ENCODE measurements at places on chromosomes 11 and 22.

DNA sequence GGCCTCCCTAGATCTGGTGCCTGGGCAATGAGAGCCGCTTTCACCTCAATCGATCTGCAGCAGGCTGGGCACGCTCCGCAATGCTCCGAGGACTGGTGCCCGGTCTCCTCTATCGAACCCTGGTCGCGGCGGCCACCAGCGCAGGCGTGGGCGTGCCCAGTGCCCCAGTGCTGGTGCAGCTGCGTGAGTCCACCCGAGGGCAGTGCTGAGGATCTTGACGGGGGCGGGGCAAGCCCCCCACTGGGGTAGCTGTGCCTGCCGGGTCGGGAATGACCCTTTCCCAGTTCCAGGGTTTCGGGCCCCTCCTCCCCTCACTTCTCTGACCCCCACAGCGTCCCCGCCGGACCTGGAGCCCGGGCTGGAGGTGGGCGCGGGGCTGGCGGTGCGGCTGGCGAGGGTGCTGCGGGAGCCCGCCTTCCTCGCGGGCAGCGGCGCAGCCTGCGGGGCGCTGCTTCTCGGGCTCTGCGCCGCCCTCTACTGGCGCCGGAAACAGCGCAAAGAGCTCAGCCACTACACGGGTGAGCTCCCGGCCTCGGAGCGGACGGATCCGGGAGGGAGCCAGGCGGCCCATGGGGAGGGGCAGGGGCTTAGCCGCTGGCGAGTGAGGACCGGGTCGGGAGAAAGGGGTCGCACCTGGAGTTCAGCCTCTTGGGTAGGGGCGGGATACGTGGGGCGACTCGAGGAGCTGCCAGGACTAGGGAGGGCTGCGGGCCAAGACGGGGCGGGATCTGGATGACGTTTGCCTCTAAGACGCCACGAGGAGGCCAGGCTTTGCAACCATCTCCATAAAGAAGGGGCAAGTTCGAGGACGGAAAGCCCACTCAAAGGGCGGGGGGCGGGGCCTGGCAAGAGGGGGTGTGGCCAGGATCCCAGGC lies 10.9 kb downstream of the ROBO3 start:
- peak; percentile 86 for DNase-seq

GRCh38 chr22:49037701-49038245 lies 789.9 kb downstream of the BRD1 start:
- no peak for DNase-seq

DNA sequence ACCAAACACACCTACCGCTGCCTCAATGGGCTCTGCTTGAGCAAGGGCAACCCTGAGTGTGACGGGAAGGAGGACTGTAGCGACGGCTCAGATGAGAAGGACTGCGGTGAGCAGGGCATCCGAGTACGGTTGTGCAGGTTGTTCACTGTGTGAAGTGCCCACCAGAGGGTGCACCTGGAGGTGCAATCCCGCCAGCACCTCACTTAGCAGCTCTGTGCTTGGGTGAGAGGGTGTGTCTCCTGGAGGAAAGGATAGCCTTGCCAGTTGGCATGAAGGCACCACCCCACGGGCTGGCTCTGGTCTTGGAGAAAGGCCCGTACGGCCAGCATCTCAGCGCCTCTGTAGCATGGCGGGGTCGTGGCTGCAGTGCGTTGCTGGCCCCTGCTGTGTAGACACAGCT lies 39.4 kb downstream of the ST14 start:
- no peak for DNase-seq

DNA sequence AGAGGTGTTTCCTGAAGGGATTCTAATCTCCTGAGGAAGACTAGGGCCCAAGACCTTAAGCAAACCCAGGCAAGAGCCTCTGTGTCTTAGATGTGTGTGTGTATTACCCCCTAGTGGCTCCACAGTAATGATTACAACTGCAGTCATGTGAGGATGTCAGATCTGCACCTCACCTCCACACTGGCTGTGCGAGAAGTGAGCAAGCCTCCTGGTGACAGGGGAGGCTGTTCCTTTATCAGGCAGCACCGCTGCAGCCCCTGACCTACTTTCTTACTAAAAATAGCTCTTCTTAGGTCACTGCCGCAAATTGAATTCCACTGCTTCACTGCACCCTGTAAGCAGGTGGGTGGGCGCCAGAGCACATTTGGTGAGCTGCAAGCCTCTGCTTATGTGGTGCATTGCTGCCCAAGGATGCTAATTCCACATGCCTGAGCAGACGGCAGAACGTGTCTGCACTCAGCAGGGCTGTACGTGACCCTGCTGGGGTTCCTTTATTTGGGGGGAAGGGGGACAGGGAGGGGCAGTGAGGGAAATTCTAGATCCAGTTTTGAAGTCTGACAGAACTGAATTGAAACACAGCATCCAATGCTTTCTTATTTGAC lies 112.4 kb downstream of the KCNC1 start:
- peak; percentile 8 for DNase-seq

GRCh38 chr22:37994049-37994448 lies 9.7 kb upstream of the SOX10 start:
- no peak for DNase-seq

DNA sequence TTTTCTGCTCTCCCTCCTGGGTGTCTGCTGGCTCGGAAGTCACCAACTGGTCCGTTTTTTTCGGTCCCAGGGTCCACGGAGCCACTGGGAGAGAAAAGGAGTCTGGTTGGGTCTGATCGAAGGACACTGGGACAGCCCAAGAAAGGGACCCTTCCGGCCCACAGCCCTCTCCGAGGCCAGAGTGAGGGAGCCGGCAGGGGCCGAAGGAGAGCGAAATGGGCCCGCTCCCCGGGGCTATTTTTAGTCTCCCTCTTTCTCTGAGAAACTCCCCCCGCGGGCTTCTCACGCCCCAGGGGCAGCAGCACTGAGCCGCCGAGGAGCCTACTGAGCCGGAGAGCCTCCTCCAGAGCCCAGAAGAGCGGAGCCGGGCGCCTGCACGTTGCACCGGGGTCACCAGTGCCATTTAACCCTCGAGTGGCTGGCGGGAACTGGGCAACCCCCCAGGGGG lies 1.9 kb downstream of the ESAM start:
- DNase-seq = no peak

GRCh38 chr11:124961972-124962609 lies 8.1 kb downstream of the CCDC15 start:
- no peak for DNase-seq

GRCh38 chr22:25795478-25795877 lies 53.5 kb downstream of the MYO18B start:
- DNase-seq = no peak

GRCh38 chr11:34192481-34193401 lies 87.3 kb downstream of the NAT10 start:
- DNase-seq = no peak

DNA sequence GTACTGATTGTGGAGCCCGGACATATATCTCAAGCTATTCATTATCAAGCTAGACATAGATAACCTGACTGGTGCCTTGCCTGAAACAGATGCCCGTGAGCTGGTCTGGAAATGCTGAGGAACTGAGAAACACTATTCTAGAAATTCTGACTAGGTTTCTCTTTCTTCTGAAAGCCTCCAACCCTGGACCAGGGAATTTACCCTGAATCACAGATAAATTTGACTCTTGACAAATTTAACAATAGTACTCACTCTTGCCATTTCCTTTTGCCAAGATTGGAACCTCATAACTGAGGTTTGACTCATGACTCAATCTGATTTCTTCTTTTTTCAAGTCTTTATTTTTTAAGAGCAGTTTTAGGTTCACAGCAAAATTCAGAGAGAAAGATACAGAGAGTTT lies 189.6 kb upstream of the SYN3 start:
- DNase-seq = no peak

GRCh38 chr11:131837562-131837961 lies 467.1 kb downstream of the NTM start:
- no peak for DNase-seq

- no peak for DNase-seq
These were observed 36.7 kb upstream of the B3GNT6 start for GRCh38 chr11:76997512-76997911.

DNA sequence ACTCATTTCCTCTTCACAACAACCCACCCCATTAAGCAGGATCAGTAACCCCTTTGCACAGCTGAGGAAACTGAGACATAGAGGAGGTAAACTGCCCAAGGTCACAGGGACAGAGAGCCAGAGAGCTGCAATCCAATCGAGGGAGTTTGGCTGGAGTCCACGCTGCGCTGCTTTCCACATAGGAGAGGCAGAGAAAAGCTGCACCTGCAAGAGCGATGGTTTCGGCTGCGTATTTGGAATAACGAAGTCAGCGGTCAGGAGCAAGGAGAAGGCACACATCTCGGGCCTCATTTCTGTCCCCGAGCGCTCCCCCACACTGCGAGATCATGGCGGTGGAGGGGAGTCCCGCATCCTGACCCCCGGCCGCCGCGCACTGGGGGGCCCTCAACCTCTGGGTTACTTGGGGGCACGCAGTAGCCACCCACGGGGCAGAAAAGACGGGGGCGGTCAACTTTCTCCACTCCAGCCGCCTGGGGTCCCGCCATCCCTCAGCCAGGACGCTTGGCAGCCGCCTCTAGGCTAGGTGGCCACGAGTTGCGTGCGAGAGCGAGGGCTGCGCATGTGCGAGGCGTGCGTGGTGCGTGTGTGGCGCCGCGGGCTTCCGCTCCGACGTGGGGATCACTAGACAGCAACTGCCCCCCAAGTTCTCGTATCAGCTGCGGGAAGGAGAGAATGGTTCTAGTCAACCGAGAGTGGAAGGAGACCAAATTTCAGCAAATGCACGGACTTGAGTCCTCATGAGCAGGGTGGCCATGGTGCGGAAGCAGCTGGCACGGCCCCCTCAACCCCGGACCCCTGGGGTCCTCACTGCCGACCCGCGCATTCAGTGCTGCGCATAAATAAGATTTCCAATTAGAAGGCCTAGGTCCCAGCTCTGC lies 42.3 kb upstream of the CLDN5 start:
- DNase-seq = no peak

DNA sequence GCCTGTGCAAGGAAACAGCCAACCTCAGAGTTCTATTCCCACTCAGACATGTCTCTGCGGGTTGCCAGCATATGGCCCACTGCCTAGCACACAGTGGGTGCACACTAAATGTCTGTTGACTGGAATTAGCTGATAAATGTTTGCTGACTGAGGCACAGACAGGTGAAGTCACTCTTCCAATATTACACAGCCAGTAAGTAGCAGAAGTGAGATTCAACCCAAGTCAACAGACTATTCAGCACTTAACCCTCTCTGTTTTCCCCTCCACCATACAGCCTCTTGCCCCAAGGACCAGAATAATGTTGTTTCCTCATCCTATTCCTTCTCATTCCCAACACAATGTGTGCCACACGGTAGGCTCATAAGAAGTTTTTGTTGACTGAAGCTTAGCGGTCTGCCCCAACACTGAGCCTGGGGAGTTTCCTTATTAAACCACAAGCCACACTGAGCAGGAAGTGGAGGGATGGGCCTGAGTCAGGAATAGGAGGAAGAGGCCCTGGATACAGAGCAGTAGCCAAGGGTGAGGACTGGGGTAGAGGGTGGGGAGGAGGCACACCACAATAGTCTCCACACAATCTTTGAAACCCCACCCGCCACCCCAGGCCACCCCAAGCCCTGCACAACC lies 15.7 kb upstream of the IL10RA start:
- DNase-seq = no peak

DNA sequence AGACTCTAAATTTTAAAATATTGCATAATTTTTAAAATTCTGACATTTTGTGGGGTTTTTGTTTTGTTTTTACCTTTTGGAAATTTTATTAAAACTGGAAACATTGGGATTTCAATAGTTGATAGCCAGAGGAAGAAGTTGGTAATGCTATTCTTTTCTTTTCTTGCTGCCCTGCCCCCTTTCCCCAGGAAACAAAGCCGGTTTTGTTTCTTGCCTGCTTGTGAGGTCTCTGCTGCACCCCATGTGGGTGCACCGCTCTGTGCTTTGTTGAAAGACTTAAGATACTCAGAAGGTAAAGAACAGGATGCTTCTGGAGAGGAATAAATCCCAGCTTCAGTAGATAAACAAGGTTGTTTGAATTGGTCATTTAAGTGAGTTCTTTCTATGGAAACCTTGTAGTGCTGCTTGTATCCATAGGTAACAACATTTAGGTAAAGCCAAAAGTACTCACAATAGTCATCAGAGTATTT lies 87.5 kb downstream of the YAP1 start:
- DNase-seq = no peak

- DNase-seq = peak; percentile 4
These were observed 126.4 kb downstream of the EHF start for GRCh38 chr11:34747251-34747650.

All from Caco-2 (cell line).